ENCODE measurements at places on chromosomes 5 and 9.

DNA sequence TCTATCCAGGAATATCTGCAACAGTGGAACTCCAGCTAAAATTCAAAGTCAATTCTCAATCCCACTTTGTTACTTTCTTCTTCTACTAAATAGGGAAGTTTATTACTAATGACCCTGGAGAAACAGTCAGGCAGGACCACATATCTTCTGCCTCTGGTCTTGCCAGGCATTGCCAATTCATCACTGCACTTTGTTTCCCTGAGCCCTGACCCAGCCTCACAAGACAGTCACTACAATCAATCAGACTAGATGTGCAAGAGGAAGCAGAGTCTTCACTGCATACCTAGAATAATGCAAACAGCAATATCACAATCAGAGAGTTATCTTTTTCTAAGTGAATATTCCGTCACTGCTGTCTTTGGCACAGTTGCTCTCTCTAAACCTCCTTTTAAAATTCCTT, 74.9 kb upstream of the GAS1 start:
- no peak for DNase-seq

DNA sequence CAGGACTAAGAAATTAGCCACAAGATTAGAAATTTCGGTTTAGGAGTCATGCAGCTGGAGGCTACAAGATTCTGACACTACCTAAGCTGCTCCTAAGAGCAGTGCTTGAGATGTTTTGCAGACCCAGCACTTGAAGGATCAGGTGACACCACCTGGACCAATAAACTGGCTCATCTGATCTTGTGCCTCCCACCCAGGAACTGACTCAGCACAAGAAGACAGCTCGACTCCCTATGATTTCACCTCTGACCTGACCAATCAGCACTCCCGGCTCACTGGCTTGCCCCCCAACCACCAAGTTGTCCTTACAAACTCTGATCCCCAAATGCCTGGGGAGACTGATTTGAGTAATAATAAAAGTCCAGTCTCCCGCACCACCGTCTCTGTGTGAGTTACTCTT, 170.4 kb downstream of the TTC39B start:
- DNase-seq: no peak

GRCh38 chr5:9716838-9717281, 86.7 kb upstream of the TAS2R1 start:
- no peak for DNase-seq

- DNase-seq: no peak
Observed at GRCh38 chr5:79318935-79319614, 83.1 kb downstream of the JMY start.

- no peak for DNase-seq
Observed at GRCh38 chr5:174453690-174454089, 270.7 kb upstream of the MSX2 start.

DNA sequence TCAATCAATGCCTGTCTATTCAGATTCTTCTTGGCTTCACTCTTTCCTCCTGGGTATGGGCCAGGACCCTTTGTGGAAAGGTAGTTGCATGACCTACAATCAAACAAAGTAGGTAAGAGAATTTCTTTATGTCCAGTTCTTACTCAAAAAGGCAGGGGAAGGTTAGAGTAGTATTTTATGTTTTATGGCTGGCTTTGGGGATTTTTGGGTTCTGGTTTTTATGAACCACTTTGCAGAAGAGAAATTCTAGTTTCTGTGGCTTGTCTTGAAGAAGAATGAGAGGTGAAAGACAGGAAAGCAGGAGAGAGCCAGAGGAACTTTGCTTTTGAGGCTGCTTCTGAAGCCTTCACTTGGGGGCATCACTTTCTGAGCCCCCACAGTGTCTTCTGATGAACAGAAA, 14.7 kb upstream of the CRHBP start:
- no peak for DNase-seq

DNA sequence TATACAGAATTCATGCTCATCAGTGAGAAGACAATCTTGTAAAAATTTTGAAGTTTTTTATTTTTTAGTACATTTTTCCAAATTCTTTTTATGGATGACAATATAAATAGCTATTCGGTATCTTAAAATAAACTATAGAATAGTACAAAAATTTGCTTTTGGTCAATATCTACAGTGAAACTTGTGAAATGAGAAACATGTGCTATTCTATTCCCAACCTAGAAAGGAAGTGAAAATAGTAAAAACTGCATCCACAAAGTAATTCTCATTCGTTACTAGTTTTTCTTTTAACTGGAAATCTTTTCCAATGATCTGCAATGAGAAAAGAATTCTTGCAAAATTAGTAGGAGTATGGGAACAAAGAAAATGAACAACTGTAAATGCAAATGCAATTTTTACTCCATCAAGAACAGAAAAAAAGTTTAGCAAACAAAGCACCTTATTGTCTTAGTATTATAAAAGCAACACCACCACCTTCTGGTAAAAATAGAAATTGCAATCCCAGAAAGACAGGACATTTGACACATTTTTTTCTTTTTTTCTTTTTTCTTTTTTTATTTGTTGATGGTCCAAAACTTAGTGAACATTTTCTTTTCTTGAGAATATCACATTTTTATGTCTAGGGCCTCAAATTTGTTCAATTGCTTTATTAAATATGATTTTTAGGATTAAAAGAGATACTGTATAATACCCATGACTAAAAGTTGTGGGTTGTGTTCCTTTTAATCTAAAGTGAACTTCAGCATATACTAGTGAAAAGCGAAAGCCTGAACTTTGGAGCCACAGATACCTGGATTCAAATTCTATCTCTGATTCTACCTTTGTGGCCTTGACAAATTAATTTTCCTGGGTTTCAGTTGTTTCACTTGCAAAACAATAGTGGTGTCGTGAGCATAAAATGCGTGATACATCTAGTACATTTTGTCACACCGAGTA, 72.3 kb downstream of the SLCO4C1 start:
- DNase-seq: no peak

GRCh38 chr9:133712221-133713100, 25.7 kb downstream of the SARDH start:
- DNase-seq: no peak

- DNase-seq: no peak
Observed at GRCh38 chr9:124562328-124562727, 55.1 kb upstream of the NR5A1 start.

GRCh38 chr9:69279084-69279731, 45.8 kb upstream of the ENTREP1 start:
- no peak for DNase-seq

GRCh38 chr5:14263699-14264098, 120.6 kb downstream of the TRIO start:
- no peak for DNase-seq

DNA sequence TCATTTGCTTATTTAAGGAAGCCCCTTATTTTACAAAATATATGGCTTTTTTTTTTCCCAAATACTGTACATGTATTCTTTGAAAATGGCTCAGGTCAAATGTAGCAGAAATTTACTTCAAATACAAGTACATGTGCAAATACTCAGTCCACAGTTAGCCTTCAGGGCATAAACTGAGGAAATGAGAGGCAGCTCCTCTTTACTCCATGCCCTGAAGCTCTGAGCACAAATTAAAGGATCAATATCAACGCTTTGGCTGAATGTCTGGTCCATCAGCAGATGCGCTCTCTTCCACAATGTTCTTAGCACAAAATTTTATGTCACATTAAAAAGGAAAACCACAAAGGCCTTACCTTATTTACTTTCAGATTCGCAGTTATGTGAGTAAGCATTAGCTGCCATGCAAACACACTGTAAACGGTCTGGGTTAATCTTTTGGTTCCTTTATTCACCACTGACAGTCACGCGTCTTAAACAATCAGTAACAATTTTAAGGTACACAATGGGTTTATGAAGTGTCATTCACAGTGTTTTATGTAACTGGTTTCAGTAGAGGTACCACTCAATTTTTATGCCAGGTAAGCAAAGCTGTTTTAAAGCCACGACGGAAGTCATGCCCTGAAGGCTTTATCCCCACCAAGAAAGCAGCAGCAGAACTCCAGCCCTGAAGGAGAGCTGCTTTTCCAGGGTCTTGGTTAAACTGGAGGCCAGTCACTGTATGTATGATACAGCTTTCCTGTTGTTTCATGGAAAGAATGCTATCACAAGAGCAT, 103.4 kb downstream of the OTULIN start:
- DNase-seq: no peak

DNA sequence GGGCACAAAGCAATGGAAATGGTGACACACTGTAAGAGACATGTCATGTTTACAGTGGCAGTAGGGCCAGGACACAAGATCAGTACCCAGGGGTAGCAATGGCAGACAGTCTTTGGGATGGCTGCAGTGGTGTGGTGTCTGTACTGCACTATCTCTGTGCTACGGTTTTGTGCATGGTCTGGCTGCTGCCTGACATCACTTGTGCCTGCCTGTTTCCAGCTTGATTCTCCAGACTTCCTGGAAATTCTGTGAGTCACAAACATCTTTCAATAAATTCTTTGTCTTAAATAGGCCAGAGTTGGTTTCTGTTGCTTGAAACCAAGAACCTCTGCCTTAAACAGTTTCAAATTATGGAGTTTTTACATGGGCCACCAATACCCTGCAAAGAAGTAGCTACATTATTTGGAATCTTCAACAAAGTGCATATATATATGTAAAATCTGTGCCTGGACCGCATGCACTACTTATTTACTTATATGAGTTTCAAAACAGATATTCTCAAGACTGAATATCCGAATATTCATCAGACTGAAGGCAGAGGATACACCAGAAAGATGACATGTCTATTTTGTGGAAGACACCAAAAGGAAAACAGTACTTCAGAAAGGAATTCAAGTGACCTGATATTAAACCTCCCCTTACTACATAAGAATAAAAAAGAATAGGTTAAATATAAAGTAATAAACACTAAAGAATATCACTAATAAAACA, 188.1 kb downstream of the RFX3 start:
- DNase-seq: no peak

DNA sequence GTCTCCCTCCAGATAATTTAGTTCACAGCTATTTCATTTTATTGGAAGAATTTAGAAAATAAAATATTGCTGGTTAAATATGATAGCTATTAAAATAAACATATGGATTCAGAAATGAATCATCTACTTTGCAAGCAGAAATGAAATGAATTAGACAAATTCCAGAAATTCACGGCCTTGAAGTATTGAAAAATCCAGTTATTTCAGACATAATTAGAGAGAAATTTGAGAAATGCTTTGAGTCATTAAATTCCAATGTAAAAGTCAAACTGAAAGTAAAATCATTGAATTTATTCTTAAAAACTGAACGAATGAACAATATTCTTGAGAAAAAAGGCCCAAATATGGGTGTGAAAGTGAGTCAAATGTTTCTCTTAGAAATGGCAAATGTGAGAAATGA, 632.6 kb upstream of the EDIL3 start:
- no peak for DNase-seq

GRCh38 chr5:8093669-8094068, 224.7 kb downstream of the MTRR start:
- DNase-seq: no peak

DNA sequence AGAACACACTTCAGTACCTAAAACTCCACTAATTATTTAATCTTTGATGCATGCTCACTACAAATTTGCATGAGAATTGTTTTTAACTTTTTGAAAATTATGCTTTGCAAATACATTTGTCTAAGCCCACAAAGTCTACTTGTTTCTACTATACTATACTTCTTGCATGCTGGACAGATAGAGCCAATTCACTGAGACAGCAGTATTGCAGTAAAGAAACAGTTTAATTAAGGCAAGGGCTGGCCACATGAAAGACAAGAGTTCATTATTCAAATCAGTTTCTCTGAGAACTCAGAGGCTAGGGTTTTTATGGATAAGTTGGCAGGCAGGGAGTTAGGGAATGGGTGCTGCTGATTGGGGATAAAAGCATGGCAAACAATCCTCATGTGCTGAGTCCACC, 6.0 kb upstream of the FXN start:
- no peak for DNase-seq

- DNase-seq: no peak
Observed at GRCh38 chr5:21919414-21920022, 933.6 kb downstream of the CDH12 start.

- DNase-seq: no peak
Observed at GRCh38 chr5:78779262-78779661, 130.7 kb upstream of the LHFPL2 start.

- no peak for DNase-seq
Observed at GRCh38 chr9:26863074-26863473, 29.5 kb downstream of the CAAP1 start.

GRCh38 chr5:176415240-176415951, 943 bp downstream of the CLTB start:
- DNase-seq: no peak

GRCh38 chr9:70113403-70114022, 69.9 kb downstream of the MAMDC2 start:
- no peak for DNase-seq

DNA sequence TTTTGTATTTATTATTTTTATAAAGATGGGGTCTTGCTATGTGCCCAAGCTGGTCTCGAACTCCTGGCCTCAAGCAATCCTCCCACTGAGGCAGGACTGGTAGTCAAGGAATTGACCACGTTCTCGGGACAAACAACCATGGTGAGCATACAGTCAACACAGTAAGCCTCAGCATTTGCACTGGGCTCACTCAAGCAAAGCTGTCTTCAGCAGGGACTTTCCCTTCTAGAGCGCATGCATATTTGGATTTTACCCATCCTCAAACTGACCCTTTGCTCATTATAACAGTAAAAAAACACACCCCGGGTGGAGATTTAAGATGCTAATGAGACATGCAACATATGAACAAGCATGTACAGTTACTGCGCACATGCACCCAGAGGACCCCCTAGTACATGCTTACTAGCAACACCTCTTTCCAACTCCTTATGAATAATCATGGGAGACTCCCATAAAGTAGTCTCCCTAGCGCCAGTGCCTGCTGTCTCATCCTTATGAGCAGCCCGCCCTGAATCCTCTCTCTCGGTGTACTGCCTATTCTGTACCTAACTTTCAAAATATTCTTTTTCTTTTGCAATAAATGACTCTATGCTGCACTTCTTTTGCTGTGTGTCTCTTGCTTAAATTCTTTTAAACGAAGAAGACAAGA, 41.5 kb downstream of the C5orf22 start:
- DNase-seq: no peak

GRCh38 chr9:123104807-123105206, 71.3 kb downstream of the GPR21 start:
- no peak for DNase-seq

- DNase-seq: no peak
Observed at GRCh38 chr5:165735388-165735787, 2230.0 kb downstream of the MAT2B start.

DNA sequence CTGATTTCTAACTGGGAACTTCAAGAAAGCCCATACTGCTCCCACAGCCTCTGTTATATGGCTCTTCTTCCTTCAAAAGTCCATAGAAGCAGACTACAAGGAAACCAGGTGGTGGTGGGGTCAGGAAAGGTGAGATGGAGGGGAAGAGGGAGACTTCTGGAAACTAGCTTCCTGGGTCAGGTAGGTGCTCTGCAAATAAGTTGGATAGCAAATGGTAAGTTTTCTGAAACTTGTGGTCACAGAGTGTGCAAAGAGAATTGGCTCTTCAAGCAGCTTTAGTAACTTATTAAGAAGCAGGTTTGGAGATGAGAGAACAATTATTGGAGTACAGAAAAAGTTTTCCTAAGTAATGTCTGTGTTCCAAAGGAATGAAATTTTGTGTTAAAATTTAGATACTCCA, 316.9 kb downstream of the ADGRV1 start:
- no peak for DNase-seq
